ENCODE measurements at places on chromosomes 5 and 9.

- no peak for DNase-seq
Observed at GRCh38 chr5:96634881-96635280, 27.3 kb upstream of the CAST start.

GRCh38 chr5:135034236-135034962, 371 bp upstream of the PITX1 start:
- DNase-seq: peak; percentile 81

GRCh38 chr5:2751592-2752021, at the start of gene IRX2:
Gene IRX2, minus strand, starts transcription at chr5:2751677. Its CDS starts 264 bp downstream, at chr5:2751413.
- DNase-seq: no peak

DNA sequence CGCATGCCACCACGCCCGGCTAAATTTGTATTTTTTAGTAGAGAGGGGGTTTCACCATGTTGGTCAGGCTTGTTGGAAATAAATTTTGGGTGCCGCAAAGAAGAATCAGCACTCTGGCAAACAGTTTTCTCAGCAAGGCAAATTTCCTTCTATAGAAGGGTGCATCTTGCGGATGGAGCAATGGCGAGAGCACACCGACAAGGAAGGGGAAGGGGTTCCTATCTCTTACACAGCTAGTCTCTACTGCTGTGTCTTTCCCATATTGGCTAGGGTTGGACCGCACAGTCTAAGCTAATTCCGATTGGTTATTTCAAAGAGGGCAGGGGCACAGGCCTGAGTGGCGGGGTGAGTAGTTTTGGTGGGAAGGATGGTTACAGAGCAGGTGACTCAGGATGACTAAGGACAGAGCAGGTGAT, 707 bp downstream of the GTF3C5 start:
- DNase-seq: no peak

- DNase-seq: no peak
Observed at GRCh38 chr5:52710972-52711596, 76.6 kb upstream of the ITGA1 start.

DNA sequence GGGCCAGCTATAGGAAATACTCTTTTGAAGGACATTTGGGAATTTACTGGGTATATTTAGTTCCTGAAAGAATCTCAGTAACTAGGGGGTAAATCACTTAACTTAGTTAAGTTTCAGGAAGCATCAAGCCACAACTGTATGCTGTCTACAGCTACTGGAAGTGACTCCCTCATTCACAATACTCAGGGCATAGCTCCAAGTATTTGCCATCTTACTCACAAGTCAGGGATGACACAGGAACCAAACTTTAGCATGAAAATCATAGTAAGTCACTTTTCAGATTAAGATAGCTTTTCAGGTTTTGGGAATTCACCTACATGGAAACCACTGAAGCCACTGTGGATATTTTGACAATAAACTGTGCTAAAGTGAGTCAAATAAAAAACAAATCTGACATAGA, 242.4 kb upstream of the ATP10B start:
- no peak for DNase-seq

DNA sequence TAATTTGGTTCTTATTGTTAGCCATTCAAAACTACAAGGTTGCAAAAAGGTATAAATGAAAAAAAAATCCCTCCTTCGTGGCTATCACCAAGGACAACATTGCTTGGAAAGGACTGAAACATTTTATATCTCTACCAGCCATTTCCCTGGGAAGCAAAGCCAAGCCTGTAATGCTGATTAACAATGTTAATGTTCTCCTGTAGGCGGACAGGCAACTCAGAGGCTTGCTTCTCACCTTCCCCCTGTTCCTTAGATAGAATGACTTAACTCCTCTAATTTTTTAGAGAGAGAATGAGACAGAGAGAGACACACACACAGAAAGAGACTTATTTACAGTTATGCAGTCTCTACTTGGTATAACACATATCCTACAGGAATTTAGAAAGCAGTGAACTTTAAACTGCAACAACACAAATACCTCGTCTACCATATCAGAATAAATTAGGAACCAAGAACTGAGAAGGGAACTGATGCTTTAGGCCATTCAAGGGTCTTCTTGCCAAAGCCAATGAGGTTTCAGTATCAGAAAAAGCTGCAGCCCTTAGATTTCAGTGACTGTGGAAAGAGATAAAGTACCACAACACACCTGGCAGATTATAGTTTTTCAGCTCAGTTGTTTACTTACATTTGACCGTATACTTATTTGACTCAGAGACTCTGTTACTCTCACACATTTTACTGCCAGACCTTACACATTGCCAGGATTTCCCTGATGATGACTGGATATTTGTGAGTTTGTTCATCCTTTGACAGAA, 20.9 kb upstream of the MAN2A1 start:
- no peak for DNase-seq

- no peak for DNase-seq
Observed at GRCh38 chr9:128022886-128023285, 42.1 kb upstream of the EEIG1 start.

DNA sequence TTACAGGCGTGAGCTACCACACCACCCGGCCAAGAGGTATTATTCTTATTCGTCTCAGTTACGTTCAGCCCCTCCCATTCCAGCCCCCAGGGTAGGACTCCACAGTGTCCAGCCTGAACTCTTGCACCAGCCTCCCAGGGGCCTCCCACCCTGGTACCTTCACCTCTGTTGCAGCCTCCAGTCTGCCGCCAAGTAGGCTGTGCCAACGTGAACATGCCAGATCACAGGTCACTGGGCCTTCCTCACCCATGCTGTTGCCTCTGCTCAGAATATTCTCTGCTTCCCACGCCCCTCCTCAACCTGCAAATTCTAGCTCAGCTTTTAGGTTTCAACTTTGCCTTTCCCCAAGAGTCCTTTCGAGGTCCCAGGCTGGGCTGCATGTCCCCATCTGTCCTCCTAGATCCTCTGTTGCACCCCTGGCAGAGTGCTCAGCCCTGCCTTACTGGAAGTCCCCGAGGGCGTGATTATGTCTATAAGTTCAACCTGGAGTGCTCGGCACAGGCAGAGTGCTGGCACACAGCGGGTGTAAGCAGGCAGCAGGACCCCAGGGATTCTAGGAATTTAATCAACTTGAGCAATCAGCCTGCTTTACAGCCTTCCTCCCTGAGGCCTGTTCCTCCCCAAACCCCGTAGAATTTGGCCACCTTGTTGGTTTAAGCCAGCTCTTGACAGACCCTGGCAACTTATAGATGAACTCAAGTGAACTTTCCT, 13.1 kb upstream of the STXBP1 start:
- no peak for DNase-seq

DNA sequence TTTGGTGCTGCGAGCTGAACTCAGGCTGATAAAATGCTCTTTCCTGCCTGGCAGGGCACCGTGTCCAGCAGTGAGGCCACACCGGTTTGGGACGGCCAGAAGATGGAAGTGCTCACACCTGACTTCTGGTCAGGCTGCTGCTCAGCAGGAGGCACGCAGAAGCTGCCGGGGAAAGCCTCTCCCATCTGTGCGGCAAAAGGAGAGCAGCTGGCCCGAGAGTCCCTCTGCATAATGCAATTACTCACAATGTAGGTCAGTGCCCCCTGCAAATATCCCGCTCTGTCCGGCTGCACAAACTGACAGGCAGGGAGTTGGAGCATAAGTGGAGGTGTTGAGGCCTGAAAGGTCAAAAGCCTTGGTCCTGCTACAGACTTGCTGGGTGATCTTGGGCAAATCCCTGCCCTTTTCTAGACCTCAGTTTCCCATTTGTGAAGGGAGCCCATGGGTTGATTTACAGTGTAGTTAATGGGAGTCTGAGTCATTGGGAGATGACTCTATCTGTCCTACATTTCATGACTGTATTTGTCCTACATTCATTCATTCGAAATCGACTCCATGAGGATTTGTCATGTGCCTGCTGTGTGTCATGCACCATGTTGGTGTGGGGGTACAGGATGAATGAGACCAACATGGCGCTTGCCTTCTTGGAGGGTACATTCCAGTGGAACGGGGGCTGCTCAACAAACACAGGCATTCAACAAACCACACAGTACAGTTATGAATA, 61.8 kb upstream of the TBC1D2 start:
- no peak for DNase-seq

DNA sequence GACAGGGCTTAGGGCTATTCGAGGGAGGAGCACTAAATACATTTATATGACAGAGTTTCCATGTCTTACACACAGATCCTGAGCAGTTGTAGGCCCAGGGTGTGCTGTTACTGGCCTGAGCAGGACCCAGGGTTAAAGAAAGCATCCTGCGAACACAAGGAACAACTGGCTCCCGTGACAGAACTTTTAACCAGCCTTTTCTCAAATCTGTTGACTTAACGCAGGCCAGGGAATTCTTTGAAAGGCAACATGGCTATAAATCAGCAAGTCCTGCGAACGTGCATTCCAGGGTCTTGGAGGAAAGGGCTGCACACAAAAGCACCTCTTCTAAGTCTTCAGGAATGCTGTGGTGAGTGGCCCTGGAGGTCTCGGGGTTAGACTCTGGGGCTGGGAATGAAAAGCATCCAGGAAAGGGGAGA, 45.2 kb upstream of the ANKRD55 start:
- no peak for DNase-seq

GRCh38 chr5:139641116-139642080, 6.8 kb upstream of the CXXC5 start:
- DNase-seq: peak; percentile 13
